ENCODE measurements at places on chromosomes 1 and 21. TPM values are rescaled to one million over a fixed set of nuclear protein-coding genes. Genes with fewer than 3 reads are reported as not detected.

AQP10 gene
- total RNA-seq: not detected

CCDC185 gene
- not detected for total RNA-seq

AMY1C gene
- total RNA-seq: not detected

KCNJ9 gene
- total RNA-seq: not detected

RPE65 gene
- total RNA-seq: not detected

HNRNPU gene
- total RNA-seq: 258 TPM

PGLYRP4 gene
- not detected for total RNA-seq

ZFP69 gene
- total RNA-seq: 3.5 TPM

CYYR1 gene
- total RNA-seq: 24.8 TPM

CLCA4 gene
- total RNA-seq: 0.18 TPM

FCRL5 gene
- 0.63 TPM for total RNA-seq

HJV gene
- not detected for total RNA-seq

PLA2G2D gene
- not detected for total RNA-seq

PCAT6 gene
- 0.49 TPM for total RNA-seq

CD247 gene
- total RNA-seq: 4.0 TPM

S100A7 gene
- not detected for total RNA-seq

FCGR2B gene
- 68.6 TPM for total RNA-seq

ID3 gene
- total RNA-seq: 390 TPM

DNM3 gene
- 5.1 TPM for total RNA-seq

OR2T33 gene
- total RNA-seq: not detected

VANGL1 gene
- total RNA-seq: 14.8 TPM

TCEA3 gene
- total RNA-seq: 51.3 TPM

LCE6A gene
- total RNA-seq: not detected

MRPL55 gene
- 35.4 TPM for total RNA-seq

RHOU gene
- 30.3 TPM for total RNA-seq

TDRD5 gene
- not detected for total RNA-seq

MRTO4 gene
- total RNA-seq: 13.0 TPM

FCRL6 gene
- total RNA-seq: 0.45 TPM

EIF4G3 gene
- total RNA-seq: 59.0 TPM

NTMT2 gene
- total RNA-seq: not detected

TMEM82 gene
- not detected for total RNA-seq

FAM177B gene
- total RNA-seq: 0.18 TPM

F5 gene
- 1.4 TPM for total RNA-seq

OR2M5 gene
- total RNA-seq: not detected

OR2L13 gene
- not detected for total RNA-seq

PSRC1 gene
- total RNA-seq: 4.2 TPM

HMGCS2 gene
- total RNA-seq: not detected

IL22RA1 gene
- 0.18 TPM for total RNA-seq

S100A7A gene
- total RNA-seq: not detected

CHI3L2 gene
- 7.8 TPM for total RNA-seq

RGS16 gene
- total RNA-seq: 20.9 TPM

BRINP3 gene
- not detected for total RNA-seq

TMEM200B gene
- total RNA-seq: 18.9 TPM

S100A5 gene
- not detected for total RNA-seq

C4BPB gene
- total RNA-seq: 10.7 TPM

GABRD gene
- 1.2 TPM for total RNA-seq

CD1C gene
- 1.3 TPM for total RNA-seq

PGLYRP3 gene
- total RNA-seq: not detected

AUNIP gene
- total RNA-seq: not detected

BCL2L15 gene
- total RNA-seq: 0.36 TPM

VPS13D gene
- 134 TPM for total RNA-seq

LCE1B gene
- total RNA-seq: not detected

MT1HL1 gene
- not detected for total RNA-seq

OR2T11 gene
- not detected for total RNA-seq

IQCC gene
- total RNA-seq: 1.4 TPM

XCL1 gene
- not detected for total RNA-seq

Data from aorta (tissue), 5 donors.